ENCODE measurements at places on chromosomes 12 and 14. TPM values are rescaled to one million over a fixed set of nuclear protein-coding genes. Genes with fewer than 3 reads are reported as not detected.

RERG gene
- 1.4 TPM for total RNA-seq

FIGNL2 gene
- total RNA-seq, result 18.9 TPM

DNA sequence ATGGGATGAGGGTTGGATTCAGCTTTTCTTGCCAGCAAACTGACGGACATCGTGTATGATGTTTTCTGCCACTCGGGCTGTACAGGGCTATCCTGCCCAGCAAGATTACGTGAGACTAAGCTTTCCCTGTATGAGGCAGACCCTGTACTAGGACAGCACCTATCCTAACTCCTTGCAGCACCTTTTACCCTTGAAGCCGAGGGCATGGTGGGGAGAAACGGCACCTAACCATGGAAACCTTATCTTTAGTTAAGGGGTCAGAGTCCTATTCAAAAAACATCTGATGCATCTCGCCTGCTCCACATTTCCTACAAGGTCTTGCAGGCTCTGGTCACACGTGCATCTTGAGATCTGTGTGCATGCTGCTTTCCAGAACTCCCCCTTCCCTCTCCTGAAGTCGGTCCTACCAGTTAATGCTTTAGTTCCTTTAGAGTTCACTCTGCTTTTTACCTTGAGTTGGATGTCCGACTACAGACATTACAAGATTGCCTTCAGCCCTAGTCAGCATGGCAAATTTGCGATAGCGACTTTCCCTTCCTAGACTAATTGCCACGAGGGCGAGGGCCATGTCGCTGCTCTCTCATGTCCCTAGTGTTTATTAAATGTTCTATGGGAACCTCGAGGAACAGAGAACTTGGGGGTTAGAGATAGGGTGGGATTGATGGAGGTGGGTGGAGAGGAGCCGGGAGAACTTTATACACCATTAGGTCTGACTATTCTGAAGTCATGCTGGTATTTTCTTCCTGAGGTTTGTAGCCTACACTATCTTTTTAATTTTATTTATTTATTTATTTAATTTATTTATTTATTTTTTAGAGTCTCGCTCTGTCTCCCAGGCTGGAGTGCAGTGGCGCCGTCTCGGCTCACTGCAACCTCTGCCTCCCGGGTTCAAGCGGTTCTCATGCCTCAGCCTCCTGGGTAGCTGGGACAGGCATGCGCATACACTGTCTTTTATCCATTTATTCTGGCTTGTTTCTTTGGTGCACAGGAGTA lies 6.6 kb downstream of the RAN start:
- DNase-seq, result peak; percentile 69

AKAP5 gene
- total RNA-seq, result 0.75 TPM
